Liver (tissue), 10 donors: ENCODE measurements at places on chromosomes 16 and 17. TPM values are rescaled to one million over a fixed set of nuclear protein-coding genes. Genes with fewer than 3 reads are reported as not detected.

The RHBDL3 gene
- total RNA-seq = 0.17 TPM

DNA sequence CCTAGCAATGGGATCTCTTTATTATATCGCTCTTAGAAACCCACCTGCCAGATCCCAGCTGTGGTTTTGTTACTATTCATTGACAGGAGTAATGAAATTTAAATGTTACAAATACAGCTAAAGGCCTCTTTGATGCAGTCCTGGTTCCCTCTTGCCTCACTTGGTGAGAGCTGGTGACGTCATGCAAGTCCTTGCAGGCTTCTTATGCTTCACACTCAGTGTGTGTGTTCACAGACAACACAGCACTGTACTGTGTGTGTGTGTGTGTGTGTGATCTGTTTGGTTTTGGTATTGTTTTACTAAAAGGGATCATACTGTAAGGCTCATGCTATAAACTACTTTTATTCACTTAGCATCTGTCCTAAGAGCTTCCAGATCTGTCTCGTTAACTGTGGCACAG lies 75.0 kb downstream of the USP22 start:
- no peaks in the 10 kb centered on the region for H3K27me3 ChIP-seq
- H3K4me3 ChIP-seq = no peak overlapping the region
- H3K4me1 ChIP-seq = no peaks in the 10 kb centered on the region
- H3K27ac ChIP-seq = no peak overlapping the region
- no peaks in the 10 kb centered on the region for H3K36me3 ChIP-seq
- no peak for DNase-seq

The TNFRSF13B gene
- total RNA-seq = 0.17 TPM

DNA sequence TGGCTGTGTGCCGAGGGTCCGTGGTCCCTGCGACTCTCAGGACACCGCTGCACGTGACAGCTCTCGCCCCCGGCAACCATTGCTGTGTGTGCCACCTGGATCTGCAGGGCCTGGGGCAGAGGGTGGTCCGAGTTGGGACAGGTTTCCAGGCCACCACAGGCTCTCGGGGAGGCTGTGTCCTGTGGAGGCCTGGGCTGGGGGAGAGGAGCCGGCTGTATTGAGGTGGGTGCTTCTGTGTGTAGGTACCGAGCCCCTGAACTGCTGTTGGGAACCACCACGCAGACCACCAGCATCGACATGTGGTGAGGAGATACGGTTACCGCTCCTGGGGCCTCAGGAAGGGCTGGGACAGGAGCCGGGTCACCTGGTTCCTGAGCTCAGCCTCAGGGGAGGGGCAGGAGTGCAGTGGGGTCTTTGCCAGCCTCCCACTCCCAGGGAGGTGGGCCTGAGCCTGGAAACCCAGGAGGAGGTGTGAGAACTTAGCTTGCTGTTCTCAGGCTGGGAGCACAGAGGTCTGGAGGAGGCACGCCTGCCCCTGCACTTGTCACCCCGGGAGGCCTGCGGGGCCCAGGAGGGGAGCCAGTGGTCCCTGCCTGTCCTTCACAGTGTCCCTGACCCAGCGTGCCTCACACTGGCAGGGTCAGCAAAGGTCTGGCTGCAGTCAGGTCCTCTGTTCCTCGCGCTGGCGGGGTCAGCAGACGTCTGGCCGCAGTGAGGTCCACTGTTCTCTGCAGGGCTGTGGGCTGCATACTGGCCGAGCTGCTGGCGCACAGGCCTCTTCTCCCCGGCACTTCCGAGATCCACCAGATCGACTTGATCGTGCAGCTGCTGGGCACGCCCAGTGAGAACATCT lies 7.3 kb downstream of the SPATA2L start:
- H3K4me3 ChIP-seq = no peak overlapping the region
- no peak for DNase-seq
- H3K27ac ChIP-seq = no peak overlapping the region

DNA sequence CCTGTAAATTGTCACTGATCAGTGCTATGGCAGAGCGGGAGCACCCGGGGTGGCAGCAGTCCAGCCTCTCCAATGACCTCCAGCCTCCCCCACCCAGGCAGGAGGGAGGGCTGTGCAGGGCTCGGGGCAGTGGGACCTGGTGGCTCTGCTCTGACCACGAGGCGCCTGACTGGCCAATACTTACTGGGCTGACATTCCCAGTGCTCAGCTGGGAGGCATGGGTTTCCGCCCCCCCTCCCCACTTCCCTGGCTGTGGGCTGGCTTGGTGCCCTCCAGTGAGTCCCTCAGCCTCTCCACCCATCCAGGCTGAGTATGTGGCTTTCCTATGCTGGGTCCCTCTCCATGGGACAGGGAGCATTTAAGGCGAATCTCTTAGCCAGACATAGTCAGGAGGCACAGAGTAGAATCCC lies 2.7 kb downstream of the SOCS3 start:
- H3K36me3 ChIP-seq = peaks cover 5% of the 10 kb centered on the region
- peak overlapping the region; percentile 28 for H3K27ac ChIP-seq
- H3K4me1 ChIP-seq = peaks cover 16% of the 10 kb centered on the region
- H3K27me3 ChIP-seq = no peaks in the 10 kb centered on the region

The SRL gene
- total RNA-seq = 0.14 TPM

DNA sequence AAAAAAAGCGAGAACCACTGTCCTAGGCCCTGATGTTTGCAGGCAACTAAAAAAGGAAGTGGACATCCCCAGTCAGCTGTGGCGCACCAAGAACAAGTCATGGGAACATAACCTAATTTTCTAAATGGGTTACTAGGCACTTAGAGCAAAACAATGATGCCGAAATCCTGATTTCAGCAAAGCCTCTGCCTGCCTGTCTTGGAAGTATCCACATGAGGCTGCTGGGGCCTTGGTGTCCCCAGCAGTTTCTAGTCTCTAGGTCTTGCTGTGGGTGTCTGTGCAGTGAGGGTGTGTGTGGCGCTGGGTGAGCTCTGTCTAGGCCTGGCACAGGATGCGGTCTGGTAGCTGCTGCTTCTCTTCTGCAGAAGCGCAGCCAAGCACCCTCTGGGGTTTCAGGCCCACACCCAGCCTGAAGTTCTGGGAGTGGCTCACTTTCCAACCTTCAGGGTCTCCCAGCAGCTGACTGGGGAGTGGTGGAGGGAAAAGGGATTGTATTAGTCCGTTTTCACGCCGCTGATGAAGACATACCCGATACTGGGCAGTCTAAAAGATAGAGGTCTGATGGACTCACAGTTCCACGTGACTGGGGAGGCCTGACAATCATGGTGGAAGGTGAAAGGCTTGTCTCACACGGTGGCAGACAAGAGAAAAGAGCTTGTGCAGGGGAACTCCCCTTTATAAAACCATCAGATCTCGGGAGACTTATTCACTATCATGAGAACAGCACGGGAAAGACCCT lies 21.1 kb downstream of the STH start:
- no peak overlapping the region for H3K27ac ChIP-seq
- DNase-seq = no peak
- H3K27me3 ChIP-seq = no peaks in the 10 kb centered on the region
- no peaks in the 10 kb centered on the region for H3K36me3 ChIP-seq

- H3K36me3 ChIP-seq = no peaks in the 10 kb centered on the region
- H3K27me3 ChIP-seq = no peaks in the 10 kb centered on the region
Measured at GRCh38 chr16:66948134-66948836, 12.8 kb upstream of the CES3 start.

The TBC1D3H gene
- total RNA-seq = not detected

GRCh38 chr16:49912721-49913120 lies 56.8 kb upstream of the ZNF423 start:
- no peak for DNase-seq
- H3K36me3 ChIP-seq = no peaks in the 10 kb centered on the region
- no peak overlapping the region for H3K27ac ChIP-seq
- H3K4me1 ChIP-seq = no peaks in the 10 kb centered on the region

GRCh38 chr17:5784791-5785190 lies 200.5 kb upstream of the NLRP1 start:
- peaks cover 2% of the 10 kb centered on the region for H3K4me1 ChIP-seq
- H3K27me3 ChIP-seq = no peaks in the 10 kb centered on the region
- no peak overlapping the region for H3K4me3 ChIP-seq
- no peak for DNase-seq
- no peak overlapping the region for H3K27ac ChIP-seq

GRCh38 chr17:30344283-30345088 lies 10.6 kb upstream of the TMIGD1 start:
- H3K27ac ChIP-seq = peak overlapping the region; percentile 60
- no peaks in the 10 kb centered on the region for H3K27me3 ChIP-seq
- H3K4me3 ChIP-seq = no peak overlapping the region
- H3K36me3 ChIP-seq = no peaks in the 10 kb centered on the region
- H3K4me1 ChIP-seq = peaks cover 17% of the 10 kb centered on the region

The CCDC154 gene
- total RNA-seq = 0.42 TPM

- H3K36me3 ChIP-seq = no peaks in the 10 kb centered on the region
- H3K4me3 ChIP-seq = peak overlapping the region; percentile 89
- peak; percentile 62 for DNase-seq
- peak overlapping the region; percentile 97 for H3K27ac ChIP-seq
Measured at GRCh38 chr16:89764711-89765201, 43.4 kb downstream of the ZNF276 start.

DNA sequence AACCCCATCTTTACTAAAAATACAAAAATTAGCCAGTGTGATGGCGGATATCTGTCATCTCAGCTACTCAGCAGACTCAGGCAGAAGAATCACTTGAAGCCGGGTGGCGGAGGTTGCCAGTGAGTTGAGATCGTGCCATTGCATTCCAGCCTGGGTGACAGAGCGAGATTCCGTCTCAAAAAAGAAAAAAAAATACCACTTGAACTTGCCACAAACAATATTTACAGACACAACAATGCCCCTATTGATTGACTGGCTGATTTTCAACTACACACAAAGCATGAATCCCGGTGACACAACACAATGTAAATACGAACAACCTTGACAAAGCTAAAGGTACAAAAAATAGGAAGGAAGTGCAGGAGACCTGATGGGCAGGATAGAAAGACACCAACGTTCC lies 49.3 kb downstream of the NXN start:
- no peak overlapping the region for H3K4me3 ChIP-seq
- no peak for DNase-seq
- H3K27me3 ChIP-seq = no peaks in the 10 kb centered on the region

The SAT2 gene
- 25.9 TPM for total RNA-seq

- H3K27me3 ChIP-seq = no peaks in the 10 kb centered on the region
- no peaks in the 10 kb centered on the region for H3K36me3 ChIP-seq
- no peak overlapping the region for H3K4me3 ChIP-seq
- H3K4me1 ChIP-seq = no peaks in the 10 kb centered on the region
- no peak for DNase-seq
Measured at GRCh38 chr16:80667925-80668324, 127.1 kb downstream of the DYNLRB2 start.

The TMC8 gene
- 14.5 TPM for total RNA-seq

The ELP5 gene
- total RNA-seq = 19.3 TPM

GRCh38 chr16:69784586-69784985 lies 22.5 kb downstream of the WWP2 start:
- H3K36me3 ChIP-seq = peaks cover 7% of the 10 kb centered on the region
- H3K4me3 ChIP-seq = no peak overlapping the region
- no peak for DNase-seq
- no peaks in the 10 kb centered on the region for H3K27me3 ChIP-seq
- H3K4me1 ChIP-seq = no peaks in the 10 kb centered on the region
- no peak overlapping the region for H3K27ac ChIP-seq

The ZNF768 gene
- 12.8 TPM for total RNA-seq

The MT1A gene
- 21.9 TPM for total RNA-seq

DNA sequence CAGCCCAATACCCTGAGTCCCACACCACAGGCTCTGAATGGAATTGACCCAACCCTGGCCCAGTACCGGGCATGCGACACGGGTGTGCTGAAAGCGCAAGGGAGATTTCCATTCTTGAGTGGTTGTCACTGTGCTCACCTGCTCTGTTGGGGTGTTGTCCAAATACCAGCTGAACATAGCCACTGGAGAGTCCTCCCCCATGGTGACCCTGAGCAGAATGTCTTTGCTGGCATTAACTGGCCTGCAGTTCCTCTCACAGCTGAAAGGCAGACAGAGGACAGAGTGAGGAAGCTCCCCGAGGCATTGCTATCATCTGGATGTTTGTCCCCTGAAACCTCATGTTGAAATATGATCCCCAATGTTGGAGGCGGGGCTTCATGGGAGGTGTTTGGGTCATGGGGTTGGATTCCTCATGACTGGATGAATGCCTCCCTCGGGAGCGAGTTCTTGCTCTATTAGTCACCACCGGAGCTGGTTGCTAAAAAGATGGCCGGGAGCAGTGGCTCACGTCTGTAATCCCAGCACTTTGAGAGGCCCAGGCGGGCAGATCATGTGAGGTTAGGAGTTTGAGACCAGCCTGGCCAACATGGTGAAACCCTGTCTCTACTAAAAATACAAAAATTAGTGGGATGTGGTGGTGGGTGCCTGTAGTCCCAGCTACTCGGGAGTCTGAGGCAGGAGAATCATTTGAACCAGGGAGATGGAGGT lies 57.3 kb upstream of the BCO1 start:
- no peak overlapping the region for H3K27ac ChIP-seq
- no peaks in the 10 kb centered on the region for H3K4me1 ChIP-seq
- H3K36me3 ChIP-seq = no peaks in the 10 kb centered on the region
- no peak overlapping the region for H3K4me3 ChIP-seq

DNA sequence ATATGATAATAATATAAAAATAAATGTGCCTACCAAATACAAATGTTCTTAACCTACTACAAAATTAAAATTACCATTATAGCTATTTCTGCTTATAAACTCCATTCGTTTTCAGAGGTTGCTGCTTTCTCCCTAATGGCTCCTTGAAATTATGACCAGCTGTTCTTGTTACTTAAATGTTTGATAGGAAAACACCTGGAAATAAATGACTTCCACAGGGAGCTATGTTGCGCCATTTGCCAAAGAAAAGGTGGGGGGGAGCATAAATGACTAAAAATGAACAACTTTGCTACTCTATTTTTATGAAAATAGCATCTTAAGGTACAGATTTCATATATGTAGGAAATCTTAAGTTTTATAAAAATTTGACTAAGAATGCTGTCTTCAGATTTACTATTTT lies 157.5 kb upstream of the MON1B start:
- no peaks in the 10 kb centered on the region for H3K27me3 ChIP-seq
- no peak overlapping the region for H3K27ac ChIP-seq

DNA sequence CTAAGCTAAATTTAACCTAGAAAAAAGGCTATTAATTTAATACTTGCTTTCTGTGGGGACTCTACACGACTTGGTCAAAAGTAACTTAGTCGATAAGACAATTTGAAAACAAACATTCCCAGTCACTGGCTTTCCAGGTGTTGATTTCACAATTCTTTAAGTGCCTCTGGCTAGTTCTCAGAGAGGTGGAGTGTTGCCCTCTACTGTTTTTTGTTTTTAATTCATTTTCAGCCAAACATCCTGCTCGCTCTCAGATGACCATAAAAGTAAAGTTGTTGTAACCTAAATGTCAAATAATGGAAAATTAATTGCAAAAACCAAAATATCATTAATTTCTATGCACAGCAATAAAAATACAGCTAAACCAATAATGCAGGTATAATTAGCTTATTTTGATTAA lies 107.1 kb downstream of the MYO1D start:
- H3K4me3 ChIP-seq = no peak overlapping the region
- no peaks in the 10 kb centered on the region for H3K27me3 ChIP-seq
- no peak overlapping the region for H3K27ac ChIP-seq
- DNase-seq = no peak
- peaks cover 6% of the 10 kb centered on the region for H3K36me3 ChIP-seq
- H3K4me1 ChIP-seq = peaks cover 2% of the 10 kb centered on the region

- H3K4me1 ChIP-seq = peaks cover 4% of the 10 kb centered on the region
- no peak for DNase-seq
- H3K27me3 ChIP-seq = no peaks in the 10 kb centered on the region
- H3K27ac ChIP-seq = no peak overlapping the region
Measured at GRCh38 chr16:3029491-3030221, 5.8 kb downstream of the THOC6 start.

GRCh38 chr17:41585301-41586056 lies 1.2 kb downstream of the KRT14 start:
- no peaks in the 10 kb centered on the region for H3K27me3 ChIP-seq
- no peak for DNase-seq
- H3K36me3 ChIP-seq = no peaks in the 10 kb centered on the region

The SULT1A4 gene
- total RNA-seq = 5.5 TPM

GRCh38 chr17:12644623-12645022 lies 21.1 kb upstream of the MYOCD start:
- H3K36me3 ChIP-seq = no peaks in the 10 kb centered on the region
- no peak overlapping the region for H3K27ac ChIP-seq
- H3K4me3 ChIP-seq = no peak overlapping the region
- H3K4me1 ChIP-seq = no peaks in the 10 kb centered on the region

The CDH5 gene
- 21.9 TPM for total RNA-seq
